ENCODE measurements at places on chromosomes 1 and 21. TPM values are rescaled to one million over a fixed set of nuclear protein-coding genes. Genes with fewer than 3 reads are reported as not detected.

GRCh38 chr1:36343651-36344394 is 20.4 kb upstream of the EVA1B start:
- no peaks in the 10 kb centered on the region for H3K27me3 ChIP-seq
- peak; percentile 85 for DNase-seq
- peaks cover 35% of the 10 kb centered on the region for H3K4me1 ChIP-seq
- H3K36me3 ChIP-seq: peaks cover 14% of the 10 kb centered on the region

DNA sequence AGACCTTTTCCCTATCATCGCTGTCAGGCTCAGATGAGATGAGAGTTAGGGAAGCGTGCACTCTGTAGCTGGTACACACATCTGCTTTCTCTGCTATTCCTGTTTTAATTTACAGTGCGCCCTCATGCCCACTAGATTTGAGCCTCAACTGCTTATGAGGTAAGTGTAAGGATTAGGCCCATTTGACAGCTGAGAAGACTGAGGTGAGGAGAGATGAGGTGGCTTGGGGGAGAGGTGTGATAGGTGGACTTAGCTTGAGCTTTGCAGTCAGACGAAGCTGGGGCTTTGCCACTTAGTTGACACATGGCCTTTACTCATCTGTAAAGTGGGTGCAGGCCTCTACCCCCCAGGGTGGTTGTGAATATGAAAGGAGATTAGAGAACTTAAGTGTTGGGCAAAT is 8.5 kb downstream of the TMEM61 start:
- H3K27me3 ChIP-seq: no peaks in the 10 kb centered on the region
- no peak overlapping the region for H3K27ac ChIP-seq
- H3K4me1 ChIP-seq: no peaks in the 10 kb centered on the region
- no peaks in the 10 kb centered on the region for H3K36me3 ChIP-seq
- H3K4me3 ChIP-seq: no peak overlapping the region

- H3K27me3 ChIP-seq: no peaks in the 10 kb centered on the region
- no peak overlapping the region for H3K27ac ChIP-seq
- no peak overlapping the region for H3K4me3 ChIP-seq
- no peak for DNase-seq
Observed at GRCh38 chr1:227739636-227740035, 4.4 kb downstream of the SNAP47 start.

- no peak for DNase-seq
- H3K4me1 ChIP-seq: no peaks in the 10 kb centered on the region
- H3K4me3 ChIP-seq: no peak overlapping the region
- H3K36me3 ChIP-seq: no peaks in the 10 kb centered on the region
- no peak overlapping the region for H3K27ac ChIP-seq
Observed at GRCh38 chr21:26100573-26100972, 70.0 kb downstream of the APP start.

Gene LHX8
- not detected for polyA plus RNA-seq

Gene PCAT6
- 0.28 TPM for polyA plus RNA-seq

Gene S100A10
- 61.6 TPM for polyA plus RNA-seq
